ENCODE measurements at places on chromosomes 2 and 18. TPM values are rescaled to one million over a fixed set of nuclear protein-coding genes. Genes with fewer than 3 reads are reported as not detected.

Gene TET3
- 22.5 TPM for total RNA-seq

DNA sequence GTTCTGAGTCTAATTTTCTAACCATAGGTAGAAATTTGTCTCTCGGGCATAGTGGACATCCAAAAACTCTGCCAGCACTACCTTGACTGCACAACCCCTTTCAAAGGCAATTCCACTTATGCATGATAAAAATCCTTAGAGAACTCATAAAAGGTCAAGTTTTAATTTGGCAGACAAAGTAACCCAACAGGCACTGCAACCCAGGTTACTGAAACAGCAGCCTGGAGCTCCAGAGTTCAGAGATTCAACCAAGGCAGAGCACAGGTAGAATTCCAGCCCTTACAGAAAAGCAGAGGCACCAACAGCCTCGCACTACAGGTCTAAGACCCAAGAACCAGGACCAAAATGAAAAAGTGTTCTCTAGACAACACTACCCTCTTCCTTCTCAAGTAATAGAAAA lies 1.8 kb downstream of the DTNB start:
- H3K4me1 ChIP-seq: peaks cover 30% of the 10 kb centered on the region
- peak overlapping the region; percentile 24 for H3K27ac ChIP-seq
- peaks cover 3% of the 10 kb centered on the region for H3K36me3 ChIP-seq
- no peaks in the 10 kb centered on the region for H3K27me3 ChIP-seq
- no peak for DNase-seq

- peaks cover 11% of the 10 kb centered on the region for H3K27me3 ChIP-seq
- H3K4me3 ChIP-seq: no peak overlapping the region
- H3K36me3 ChIP-seq: no peaks in the 10 kb centered on the region
- H3K27ac ChIP-seq: no peak overlapping the region
- no peak for DNase-seq
- H3K4me1 ChIP-seq: peaks cover 5% of the 10 kb centered on the region
Measured at GRCh38 chr2:189952536-189953109, 109.9 kb downstream of the MSTN start.

DNA sequence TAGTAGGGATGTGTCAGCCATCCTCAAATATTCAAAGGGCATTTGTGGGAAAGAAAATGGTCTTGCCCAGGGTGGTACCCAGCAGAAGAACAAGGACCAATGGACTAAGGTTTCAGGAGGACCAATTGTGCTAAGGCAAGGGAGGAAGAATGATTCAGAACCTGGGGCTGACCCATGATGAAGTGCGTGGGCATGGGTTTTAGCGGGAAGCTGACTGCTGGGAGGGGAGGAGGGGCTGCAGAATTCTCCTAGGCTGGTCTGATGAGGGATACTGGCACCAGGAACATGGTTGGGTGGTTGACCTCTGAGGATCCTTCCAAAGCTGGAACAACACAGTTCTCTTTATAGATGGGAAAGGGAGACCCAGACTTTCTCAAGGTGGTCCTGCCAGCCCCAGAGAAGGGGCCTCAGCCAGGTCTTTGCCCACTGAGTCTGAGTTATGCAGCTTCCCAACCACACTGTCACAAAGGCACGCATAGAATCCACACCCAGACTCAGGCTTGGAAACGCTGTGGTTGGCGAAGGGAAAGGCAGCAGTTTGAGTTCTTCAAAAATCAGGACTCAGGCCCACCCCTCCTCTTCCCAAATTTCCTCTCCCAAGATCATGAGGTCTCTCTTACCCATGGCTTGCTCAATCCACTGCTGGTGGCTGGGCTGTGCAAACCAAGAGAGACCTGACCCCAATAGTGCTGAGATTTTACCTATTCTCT lies 37.3 kb downstream of the MARCO start:
- H3K27me3 ChIP-seq: peaks cover 26% of the 10 kb centered on the region
- no peaks in the 10 kb centered on the region for H3K36me3 ChIP-seq
- no peak for DNase-seq
- no peaks in the 10 kb centered on the region for H3K4me1 ChIP-seq
- H3K27ac ChIP-seq: no peak overlapping the region

DNA sequence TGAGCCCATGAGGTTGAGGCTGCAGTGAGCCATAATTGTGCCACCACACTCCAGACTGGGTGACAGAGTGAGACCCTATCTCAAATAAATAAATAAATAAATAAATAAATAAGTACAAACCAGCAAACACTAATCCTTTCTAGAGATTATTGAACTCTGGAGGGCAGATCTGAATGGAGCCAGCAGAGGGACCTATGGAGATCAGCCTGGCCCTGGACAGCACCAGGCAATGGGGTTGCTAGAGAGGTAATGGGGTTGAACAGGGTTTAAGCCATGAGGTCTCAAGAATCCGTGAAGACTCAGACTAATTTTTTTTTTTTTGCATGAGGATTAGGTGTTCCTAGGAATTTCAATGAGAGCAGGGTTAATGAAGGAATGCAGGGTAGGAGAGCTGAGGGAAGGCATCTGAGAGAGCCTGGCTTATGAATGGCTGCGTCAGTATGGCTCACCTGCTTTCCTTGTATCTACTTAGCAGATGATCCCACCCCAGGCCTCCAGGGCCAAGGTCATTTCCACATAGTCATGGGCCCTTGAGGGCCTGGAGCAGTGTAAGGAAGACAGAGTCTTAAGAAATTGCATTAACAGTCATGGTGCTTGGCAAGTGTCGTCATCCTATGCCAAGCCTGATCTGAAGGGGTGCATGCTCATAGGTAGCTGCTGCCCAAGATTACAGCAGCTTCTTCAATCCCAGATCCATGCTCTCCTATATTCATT lies 34.6 kb upstream of the IL37 start:
- H3K27me3 ChIP-seq: peaks cover 20% of the 10 kb centered on the region
- DNase-seq: no peak
- peaks cover 4% of the 10 kb centered on the region for H3K4me1 ChIP-seq
- H3K27ac ChIP-seq: no peak overlapping the region
- H3K4me3 ChIP-seq: no peak overlapping the region

DNA sequence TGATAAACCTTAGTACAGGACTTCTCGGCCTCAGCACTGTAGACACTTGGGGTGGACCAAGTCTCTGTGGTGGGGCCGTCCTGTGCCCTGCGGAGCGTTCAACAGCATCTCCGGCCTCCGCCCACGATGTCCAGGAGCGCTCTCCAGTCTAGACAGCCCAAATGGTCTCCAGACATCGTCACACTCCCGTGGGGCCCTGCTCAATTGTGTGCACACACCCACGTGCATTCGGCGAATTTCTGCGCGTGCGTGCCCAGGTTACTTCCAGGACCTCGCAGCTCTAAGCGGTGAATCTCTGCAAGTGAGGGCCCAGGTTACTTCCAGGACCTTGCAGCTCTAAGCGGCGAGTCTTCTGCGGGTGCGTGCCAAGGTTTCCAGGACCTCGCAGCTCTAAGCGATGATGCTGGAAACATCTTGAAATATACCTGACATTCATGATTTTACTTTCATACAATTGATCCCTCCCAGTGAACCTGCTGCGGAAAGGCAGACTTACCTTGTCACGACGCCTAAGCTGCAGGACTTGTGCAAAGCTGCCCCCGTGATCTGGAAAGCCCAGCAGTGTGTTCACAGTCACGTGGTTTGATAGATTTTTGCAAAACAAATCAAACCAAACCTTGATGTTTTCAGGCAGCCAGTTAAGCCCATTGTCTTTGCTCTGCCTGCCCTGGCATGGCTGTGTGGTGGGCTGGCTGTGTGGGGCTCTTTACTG lies 16.1 kb upstream of the OTOS start:
- no peak for DNase-seq
- H3K27ac ChIP-seq: no peak overlapping the region
- H3K4me1 ChIP-seq: no peaks in the 10 kb centered on the region
- peaks cover 2% of the 10 kb centered on the region for H3K36me3 ChIP-seq

DNA sequence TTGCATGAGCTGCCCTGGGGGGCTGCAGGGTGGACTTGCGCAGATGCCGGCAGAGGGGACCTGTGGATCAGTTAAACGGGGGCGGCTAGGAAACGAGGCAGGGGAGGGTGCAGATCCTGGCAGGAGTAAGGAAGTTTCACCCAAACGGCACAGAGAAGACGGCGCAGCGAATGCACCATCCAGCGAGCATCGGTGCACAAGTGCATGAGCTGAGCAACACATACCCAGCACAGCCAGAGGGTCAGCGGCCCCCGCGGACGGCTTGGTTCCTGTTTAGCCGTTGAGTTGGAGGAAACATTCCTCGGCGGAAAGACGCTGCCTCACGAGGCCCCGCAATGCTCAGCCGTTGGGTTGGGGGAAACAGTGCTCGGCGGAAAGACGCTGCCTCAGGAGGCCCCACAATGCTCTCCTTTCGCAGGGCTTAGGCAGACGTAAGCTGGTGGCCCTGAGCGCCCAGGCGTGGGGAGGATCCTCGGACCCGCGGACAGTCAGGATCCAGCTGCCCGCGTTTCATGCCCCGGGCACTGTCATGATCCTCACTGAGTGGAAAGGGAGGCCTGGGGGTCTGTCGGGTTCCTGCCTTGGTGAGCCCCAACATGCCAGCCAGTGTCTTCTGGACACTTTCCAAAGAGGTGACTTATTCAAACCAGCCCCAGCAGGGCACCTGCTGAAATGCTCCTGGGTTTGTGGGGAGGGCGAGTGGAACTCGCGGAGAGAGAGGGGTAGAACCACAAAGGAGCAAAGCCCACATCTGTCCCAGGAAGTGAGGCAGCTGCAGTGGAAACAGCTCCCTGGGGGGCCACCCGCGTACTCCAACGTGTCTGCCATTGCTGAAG lies 86.3 kb downstream of the NDUFA10 start:
- H3K36me3 ChIP-seq: peaks cover 2% of the 10 kb centered on the region
- no peak for DNase-seq
- H3K27me3 ChIP-seq: no peaks in the 10 kb centered on the region
- no peak overlapping the region for H3K27ac ChIP-seq
- no peak overlapping the region for H3K4me3 ChIP-seq

Measured in T-helper 17 cell (primary cell).